ENCODE measurements at places on chromosomes 7 and 10.

- DNase-seq = no peak
These were observed 81.6 kb downstream of the EVX1 start for GRCh38 chr7:27324246-27324645.

DNA sequence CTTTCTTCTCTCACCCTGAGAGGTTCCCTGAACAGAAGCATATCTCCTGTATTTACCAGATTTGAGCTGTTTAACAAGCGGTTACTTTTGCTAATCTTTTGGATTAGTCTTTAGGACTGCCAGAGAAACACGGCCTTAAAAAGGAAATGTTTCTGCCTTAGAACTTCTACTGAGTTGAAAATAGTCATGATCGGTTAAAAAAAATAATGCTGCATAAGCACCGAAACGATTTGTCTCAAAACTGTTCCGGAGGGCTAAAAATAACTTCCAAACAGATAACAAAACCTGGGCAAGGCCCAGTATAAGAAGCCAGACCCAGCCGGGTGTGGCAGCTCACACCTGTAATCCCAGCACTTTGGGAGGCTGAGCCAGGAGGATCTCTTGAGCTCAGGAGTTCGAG, 43.3 kb upstream of the CYTH3 start:
- DNase-seq = no peak

- DNase-seq = no peak
These were observed 7.8 kb upstream of the SEC61A2 start for GRCh38 chr10:12121673-12122072.

DNA sequence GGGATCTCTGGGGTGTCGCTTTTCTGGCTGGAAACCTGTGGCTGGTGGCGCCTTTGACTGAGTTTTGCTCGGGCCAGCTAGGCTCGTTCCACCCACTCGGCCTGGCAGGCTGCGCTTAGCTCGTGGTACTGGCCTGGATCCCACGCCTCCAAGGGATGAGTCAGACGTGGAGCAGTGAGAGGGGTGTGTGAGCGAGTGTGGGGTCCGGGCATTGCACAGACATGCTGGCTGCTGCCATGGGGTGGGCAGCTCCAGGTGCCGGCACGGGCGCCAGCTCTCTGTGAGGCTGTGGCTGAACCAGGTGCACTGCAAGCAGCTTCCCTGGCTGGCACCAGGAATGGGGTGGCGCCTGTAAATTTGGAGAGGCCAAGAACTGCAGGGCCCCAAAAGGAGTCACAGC, 63.1 kb upstream of the CACNA2D1 start:
- DNase-seq = no peak

DNA sequence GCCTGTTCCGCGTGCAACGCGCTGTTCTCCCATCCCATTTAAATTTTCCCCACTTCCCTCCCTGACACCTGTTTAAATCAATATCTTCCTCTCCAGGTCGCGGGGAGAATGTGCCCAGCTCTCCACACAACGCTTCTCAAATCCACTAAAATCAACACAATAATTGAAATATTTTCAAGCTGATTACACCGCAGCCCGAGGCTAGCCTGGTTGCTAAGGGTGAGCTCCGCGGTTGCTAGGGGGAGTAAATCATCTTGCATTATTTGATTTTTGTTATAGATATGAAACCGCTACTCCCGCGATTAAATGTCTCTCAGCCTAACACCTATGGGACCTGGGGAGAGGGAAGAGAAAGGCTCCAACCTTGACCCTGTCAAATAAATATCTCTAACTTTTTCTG, 36.2 kb downstream of the UNCX start:
- DNase-seq = no peak

GRCh38 chr10:68628576-68629127, 68.5 kb downstream of the TET1 start:
- DNase-seq = no peak

- no peak for DNase-seq
These were observed 488.4 kb upstream of the AKR1E2 start for GRCh38 chr10:4337563-4337962.

DNA sequence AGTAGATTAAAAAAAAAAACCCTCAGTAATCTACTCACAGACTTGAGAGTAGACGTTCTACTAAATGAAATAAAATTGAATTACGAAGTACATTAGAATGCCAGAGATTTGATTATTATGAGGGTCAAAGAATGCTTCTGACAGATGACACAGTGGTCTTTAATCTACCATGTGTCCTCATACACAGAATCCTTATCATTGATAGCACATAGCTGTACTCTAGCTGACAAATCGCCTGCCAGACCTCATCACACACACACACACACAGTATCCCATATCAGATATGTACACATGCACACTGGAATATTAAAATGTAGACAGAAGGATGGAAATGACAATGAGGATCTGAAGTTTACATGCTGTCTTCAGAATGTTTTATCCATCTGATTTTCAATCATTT, 104.6 kb downstream of the SORCS1 start:
- no peak for DNase-seq

DNA sequence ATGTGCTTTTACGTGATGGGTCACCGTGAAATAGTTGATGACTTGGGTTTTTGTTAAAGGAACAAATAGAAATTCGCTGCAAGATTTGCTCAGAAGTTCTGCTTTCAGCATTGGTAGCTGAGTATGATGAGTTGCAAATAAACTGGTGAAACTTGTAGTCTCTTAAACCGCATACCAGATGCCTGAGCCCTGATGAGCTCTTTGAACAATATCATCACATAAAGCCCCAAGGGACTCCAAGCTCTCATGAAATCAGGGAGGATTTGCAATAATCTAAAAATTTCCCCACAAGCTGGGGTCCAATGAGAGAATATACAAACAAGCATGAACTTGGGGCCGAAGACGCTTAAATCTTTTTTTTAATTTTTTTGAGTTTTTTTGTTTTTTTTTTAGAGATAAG, 312.4 kb downstream of the CALN1 start:
- DNase-seq = no peak

DNA sequence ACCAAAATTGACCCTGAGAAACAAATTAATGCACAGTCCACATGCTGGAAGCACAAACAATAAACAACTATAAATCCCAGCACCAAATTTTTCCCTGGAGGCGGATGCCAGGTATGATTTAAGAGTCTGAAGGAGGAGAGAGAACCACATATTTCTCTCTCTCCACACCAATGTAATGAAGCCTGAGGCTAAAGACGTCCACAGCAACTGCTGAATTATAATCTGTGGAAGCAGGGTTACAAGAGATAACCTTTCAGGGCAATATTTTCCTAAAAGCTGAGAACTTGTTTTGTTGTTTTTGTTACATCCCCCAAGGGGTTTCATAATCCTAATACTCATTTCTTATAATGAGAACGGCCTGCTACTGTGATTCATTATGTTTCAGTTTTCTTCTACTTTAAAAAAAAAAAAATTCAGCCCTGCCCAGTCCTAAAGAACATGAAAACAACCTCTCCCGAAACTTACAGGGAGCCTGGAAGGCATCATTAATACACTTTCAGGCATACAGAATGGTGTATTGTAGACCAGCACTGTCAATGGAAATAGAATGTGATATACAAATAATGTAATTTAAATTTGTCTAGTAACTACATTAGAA, 48.5 kb upstream of the ABLIM1 start:
- no peak for DNase-seq

GRCh38 chr7:81234896-81235295, 316.0 kb upstream of the SEMA3C start:
- DNase-seq = no peak

- no peak for DNase-seq
These were observed 27.7 kb downstream of the CDK6 start for GRCh38 chr7:92808635-92809034.

GRCh38 chr7:29866490-29866930, 60.2 kb downstream of the WIPF3 start:
- DNase-seq = no peak

- DNase-seq = no peak
These were observed 20.1 kb downstream of the P4HA1 start for GRCh38 chr10:73076360-73077183.

GRCh38 chr10:35579116-35579515, 26.0 kb upstream of the GJD4 start:
- DNase-seq = no peak

GRCh38 chr7:21544715-21545114, 1.9 kb downstream of the DNAH11 start:
- DNase-seq = no peak

DNA sequence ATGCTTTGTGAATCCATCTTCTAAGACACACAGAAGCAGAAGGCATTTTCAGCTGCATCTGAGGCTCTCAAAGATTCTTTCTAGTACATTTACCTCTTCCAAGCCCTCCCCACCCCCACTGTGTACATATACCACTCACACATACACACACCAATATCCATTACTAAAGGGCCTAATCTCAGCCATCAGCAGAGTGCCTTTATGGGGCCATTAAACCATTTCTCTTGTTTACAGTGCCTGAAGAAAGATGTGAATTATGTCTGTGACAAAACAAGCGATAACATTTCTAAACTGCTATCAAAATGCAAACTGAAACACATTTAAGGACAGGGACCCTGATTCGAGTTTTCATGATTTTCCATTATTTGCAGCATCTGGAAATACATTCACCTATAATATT, 40.0 kb downstream of the ETV1 start:
- DNase-seq = no peak

GRCh38 chr7:7803715-7804178, 85.3 kb upstream of the RPA3 start:
- no peak for DNase-seq

DNA sequence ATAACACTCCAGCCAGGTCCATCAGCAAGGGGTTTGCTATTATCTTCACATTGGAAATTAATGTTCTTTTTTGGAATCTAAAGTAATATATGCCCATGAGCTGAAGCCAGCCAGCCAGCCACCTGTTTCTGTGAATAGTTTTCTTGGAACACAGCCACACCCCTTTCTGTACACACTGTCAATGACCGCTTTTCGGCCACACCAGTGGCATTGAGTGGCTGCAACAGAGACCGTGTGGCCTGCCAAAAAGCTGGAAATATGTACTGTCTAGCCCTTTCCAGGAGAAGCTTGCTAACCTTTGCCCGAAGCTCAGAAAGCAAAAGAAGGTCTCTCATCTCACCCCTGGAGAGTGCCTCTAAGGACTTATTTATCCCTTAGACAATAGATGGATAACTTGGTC, 98.5 kb upstream of the NPS start:
- no peak for DNase-seq

DNA sequence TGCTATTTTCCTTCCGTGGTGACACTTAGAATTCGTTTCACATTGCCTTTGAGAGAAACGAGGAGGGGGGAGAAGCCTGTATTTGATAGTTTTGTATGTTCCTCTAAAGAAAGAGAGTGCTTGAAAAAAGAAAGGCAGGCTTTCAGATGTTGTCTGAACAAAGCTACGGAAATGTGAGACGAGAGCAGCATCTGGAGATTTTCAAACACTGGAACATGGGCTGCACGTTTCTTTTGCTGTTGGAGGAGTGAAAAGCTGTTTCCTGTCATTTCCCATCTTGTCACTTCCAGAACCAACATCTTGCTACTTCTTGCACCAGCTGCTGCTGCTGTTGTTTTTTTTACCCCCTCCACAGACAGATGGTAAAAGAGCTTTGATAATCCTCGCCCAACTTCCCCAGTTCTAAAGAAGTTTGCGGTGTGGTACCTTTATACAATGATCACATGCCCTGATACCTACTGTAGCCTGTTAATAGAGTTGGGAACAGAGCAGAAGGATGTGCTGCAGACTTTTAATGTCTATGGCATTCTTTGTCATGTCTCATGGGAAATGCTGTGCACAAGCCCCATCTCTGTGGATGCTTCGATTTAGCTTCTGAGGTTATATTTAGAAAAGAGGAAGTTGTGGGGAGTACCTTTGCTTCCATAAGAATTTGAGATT, 408.1 kb downstream of the AUTS2 start:
- DNase-seq = no peak

GRCh38 chr10:78550090-78550489, 516.4 kb downstream of the RPS24 start:
- DNase-seq = no peak

DNA sequence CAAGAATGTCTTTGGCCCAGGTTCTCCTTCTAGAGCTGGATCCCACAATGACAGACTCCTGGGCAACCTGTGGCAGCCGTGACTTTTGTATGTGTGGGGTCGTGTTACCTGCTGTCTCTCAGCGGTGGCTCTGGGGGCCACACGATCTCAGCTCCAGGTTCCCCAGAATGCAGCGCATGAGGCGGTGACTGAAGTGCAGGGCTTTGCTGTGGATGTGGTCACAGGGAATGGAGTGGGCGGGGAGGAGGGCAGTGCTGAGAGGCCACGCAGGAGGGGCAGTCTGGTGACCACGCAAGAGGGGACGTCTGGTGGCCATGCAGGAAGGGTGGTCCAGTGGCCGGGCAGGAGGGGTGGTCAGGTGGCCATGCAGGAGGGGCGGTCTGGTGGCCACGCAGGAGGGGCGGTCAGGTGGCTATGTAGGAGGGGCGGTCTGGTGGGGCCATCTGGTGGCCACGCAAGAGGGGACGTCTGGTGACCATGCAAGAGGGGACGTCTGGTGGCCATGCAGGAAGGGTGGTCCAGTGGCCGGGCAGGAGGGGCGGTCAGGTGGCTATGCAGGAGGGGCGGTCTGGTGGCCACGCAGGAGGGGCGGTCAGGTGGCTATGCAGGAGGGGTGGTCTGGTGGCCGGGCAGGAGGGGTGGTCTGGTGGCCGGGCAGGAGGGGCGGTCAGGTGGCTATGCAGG, 112.7 kb downstream of the ACTR3B start:
- DNase-seq = peak; percentile 74

GRCh38 chr7:50595491-50596102, 30.4 kb upstream of the DDC start:
- DNase-seq = no peak

- DNase-seq = no peak
These were observed 25.4 kb downstream of the RPP38 start for GRCh38 chr10:15122477-15123030.

DNA sequence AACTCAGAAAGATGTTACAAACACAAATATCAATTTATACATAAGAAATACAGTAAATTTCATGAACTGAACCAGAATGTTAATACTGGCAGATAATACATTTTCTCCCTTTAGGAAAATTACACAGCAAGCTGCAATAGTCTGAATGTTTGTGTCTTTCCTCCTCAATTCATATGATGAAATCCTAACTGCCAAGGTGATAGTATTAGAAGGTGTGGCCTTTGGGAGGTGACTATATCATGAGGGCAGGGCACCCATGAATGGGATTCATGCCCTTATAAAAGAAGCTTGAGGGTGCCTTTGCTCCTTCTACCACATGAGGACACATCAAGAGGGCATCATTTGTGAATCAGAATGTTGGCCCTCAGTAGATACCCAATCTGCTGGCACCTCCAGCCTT, 64.3 kb upstream of the GPR22 start:
- DNase-seq = no peak

Data from mesenteric fat pad (tissue), 1 donor.